ENCODE measurements at places on chromosomes 13 and 19.

DNA sequence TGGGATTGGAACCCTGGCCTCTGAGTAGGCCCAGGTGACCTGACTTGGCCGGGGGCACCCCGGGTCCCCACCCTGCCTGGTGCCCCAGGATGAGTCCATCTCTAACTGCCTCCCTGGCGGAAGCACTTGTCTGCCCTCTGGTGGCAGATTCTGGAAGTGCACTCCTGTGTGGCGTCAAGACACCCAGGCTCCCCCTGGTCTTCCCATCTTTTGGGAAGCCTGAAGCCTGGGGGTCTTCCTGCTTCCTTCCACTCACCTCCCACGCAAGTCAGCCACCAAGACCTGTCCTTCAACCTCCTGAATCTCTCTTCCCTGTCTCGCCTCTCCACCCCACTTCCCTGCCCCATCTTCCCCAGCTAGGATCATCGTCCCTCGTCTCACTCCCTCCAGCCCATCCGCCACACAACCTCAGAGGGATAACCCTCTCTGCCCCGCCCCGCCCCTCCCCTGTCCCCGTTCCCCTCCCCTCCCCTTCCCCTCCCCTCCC lies 7.4 kb downstream of the RABAC1 start:
- peak; percentile 59 for DNase-seq

- no peak for DNase-seq
Measured at GRCh38 chr19:40594255-40594654, 6.9 kb upstream of the LTBP4 start.

GRCh38 chr19:35110974-35111373 lies 4.6 kb upstream of the FXYD3 start:
- no peak for DNase-seq

- DNase-seq = no peak
Measured at GRCh38 chr13:90270226-90270625, 1077.3 kb upstream of the MIR17HG start.

DNA sequence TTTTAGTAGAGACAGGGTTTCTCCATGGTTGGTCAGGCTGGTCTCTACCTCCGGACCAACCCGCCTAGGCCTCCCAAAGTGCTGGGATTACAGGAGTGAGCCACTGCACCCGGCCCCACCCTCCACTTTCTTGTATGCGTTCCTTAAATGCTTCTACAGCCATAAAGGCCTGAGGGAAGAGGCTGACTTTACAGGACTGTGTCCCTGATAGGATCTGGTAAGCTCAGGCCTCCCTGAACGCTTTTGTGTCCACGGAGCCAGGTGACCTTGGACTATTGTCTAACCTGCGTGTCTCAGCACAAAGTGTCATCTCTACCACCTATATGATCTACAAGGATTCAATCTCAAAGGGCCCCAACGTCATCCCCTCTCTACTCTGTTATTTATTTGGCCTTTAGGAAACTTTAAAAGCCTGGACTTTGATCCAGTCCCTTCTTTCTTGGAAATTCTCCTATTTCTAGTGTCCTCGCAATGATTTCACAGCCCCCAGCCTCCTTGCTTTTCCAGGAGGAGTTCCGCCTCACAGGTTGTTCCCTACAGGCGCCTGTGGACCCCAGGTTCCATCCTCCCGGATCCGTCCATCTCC lies 701 bp downstream of the ZNF552 start:
- no peak for DNase-seq

GRCh38 chr13:38582133-38582532 lies 104.7 kb upstream of the FREM2 start:
- DNase-seq = no peak

- DNase-seq = no peak
Measured at GRCh38 chr13:77374786-77375185, 47.9 kb upstream of the MYCBP2 start.

- no peak for DNase-seq
Measured at GRCh38 chr13:22108979-22109378, 438.1 kb downstream of the FGF9 start.

- DNase-seq = no peak
Measured at GRCh38 chr13:61040181-61040580, 375.5 kb downstream of the PCDH20 start.

- no peak for DNase-seq
Measured at GRCh38 chr19:31334101-31334848, 15.0 kb downstream of the TSHZ3 start.

DNA sequence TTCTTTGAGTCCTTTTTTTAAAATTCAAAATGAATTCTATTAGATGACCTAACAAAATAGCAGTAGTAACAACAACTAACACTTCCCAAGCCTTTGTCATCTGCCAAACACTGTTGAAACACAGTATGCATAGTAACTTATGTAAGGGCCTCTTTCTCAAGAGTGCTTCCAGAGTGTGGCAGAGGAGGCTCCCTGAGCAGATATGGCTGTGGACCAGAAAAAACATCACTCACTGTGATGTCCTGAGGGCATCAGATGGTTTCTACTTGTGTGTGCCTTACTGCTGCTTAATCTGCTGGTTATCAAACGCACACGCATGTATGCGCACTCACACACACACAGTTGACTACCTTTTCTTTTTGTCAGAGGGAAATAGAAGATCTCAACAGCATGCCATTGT lies 110.8 kb downstream of the DLEU7 start:
- DNase-seq = no peak

DNA sequence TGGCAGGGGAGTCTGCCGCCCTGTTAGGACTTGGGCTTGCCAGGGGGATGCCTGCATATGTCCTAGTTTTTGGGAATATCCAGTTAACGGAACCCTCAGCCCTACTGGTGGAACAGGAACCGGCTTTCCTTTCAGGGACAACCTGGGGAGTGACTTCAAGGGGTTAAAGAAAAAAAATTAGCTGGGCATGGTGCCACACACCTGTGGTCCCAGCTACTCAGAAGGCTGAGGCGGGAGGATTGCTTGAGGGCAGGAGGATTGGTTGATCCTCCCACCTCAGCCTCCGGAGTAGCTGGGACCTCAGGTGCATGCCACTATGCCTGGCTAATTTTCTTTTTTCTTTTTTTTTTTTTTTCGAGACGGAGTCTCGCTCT lies 22.5 kb downstream of the LDLR start:
- no peak for DNase-seq

GRCh38 chr13:98422046-98422445 lies 154.9 kb downstream of the STK24 start:
- DNase-seq = no peak

- DNase-seq = peak; percentile 74
Measured at GRCh38 chr13:43878892-43879754, at the start of gene CCDC122. TSS of gene CCDC122 (minus strand) at chr13:43879740. CDS start at chr13:43869376, 10,364 bp downstream.

- DNase-seq = no peak
Measured at GRCh38 chr13:23701186-23701585, 131.0 kb downstream of the TNFRSF19 start.

GRCh38 chr19:55116232-55116858 lies 1.1 kb downstream of the PPP1R12C start:
- DNase-seq = peak; percentile 29

DNA sequence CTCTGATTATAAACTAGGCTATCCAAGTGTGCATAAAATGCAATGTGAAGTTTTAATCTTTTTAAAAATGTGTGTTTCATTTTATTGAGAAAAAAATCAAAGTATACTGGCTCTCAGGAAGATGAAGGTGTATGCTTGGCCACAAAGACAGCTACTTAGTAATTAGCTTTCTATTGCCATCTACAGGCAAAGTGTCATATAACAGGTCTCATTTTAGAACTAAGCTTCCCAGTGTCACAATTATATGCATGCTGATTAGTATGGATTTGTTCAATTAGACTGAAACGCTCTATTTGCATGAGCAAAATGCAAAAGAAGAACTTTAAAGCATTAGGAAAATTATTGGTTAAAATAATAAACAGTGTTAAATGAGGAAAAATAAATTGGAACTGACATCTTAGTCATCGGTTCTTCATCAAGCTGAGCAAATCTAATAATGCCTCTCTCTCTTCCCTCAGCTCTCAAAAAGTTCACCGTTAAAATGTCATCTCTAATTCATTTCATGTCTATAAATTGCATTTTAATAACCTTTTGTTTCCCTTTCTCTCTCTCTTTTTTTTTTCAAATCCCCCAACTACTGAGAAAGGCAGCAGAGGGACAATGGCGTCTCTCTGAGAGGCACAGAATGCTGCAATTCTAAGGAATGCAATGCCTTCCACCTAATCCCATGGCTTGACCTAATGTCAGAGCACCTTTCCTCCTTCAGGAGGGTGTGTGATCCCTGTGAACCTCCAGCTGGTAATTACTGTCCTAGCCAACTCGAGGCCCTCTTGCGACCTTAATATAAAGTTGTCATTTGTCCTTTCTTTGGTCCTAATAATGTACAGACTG lies 313.1 kb upstream of the MAB21L1 start:
- no peak for DNase-seq

GRCh38 chr13:50684366-50684765 lies 159.1 kb downstream of the DLEU7 start:
- DNase-seq = no peak

DNA sequence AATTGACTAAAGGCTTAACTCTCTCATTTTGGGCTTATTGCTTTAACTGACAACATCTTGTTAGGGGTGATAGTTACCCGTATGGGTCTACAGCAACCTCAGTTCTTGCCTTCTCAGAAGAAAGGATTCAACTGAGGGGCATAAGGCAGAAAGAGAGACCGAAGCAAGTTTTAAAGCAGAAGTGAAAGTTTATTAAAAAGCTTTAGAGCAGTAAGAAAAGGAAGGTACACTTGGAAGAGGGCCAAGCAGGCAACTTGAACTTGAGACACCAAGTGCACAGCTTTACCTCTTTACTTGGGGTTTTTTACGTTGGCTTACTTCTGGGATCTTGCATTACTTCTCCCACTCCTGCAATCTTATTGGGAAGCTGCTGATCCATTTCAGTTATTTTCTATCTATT lies 246.9 kb upstream of the PRR20A start:
- no peak for DNase-seq

GRCh38 chr13:41651413-41652058 lies 194.2 kb downstream of the RGCC start:
- no peak for DNase-seq

DNA sequence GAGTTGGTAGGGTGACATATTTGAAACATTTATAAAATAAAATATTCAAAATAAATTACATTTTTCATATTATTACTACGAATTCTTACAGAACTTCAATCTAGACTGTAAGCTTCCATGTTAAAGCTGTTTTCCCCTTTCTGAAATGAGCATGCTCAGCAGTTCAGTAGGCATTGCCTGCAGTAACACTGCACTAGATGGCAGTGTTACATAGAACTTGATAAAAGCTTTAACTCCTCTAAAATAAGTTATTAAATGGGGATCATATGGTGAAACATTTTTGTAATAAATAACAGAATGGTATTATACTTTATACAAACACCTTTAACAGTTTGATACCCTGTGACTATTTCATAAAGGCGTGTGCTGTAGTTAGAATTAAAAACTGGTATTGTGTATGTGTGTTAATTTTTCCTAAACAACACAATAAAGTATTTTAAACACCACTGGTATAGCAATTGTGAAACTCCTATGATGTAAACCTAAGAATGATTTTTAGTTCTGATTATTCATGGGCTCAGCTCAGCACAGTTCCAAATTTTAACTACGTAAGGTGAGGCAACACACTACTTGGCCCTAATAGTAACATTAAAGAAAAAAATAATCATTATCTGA lies 11.6 kb upstream of the GPR18 start:
- DNase-seq = no peak

GRCh38 chr13:25932365-25932764 lies 119.5 kb downstream of the SHISA2 start:
- no peak for DNase-seq

DNA sequence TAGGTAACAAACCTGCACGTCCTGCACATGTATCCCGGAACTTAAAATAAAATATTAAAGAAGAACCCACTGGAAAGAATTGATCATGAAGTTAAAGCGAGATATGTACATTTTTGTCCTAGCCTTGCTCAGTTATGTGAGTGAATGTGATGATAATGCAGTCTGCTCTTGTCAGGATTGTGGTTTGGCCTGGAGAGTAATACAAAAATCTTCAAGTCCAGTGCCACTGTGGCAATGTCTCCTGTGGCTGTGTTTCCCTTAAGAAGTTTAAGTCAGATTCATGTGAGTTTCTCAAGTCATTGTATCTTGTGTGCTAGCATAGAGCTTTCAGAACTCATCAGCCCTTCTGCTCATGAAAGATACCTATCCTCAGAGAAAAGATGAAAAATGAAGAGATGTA lies 18.0 kb upstream of the ITGBL1 start:
- DNase-seq = no peak

- no peak for DNase-seq
Measured at GRCh38 chr19:35714601-35715354, 3.0 kb upstream of the KMT2B start.

DNA sequence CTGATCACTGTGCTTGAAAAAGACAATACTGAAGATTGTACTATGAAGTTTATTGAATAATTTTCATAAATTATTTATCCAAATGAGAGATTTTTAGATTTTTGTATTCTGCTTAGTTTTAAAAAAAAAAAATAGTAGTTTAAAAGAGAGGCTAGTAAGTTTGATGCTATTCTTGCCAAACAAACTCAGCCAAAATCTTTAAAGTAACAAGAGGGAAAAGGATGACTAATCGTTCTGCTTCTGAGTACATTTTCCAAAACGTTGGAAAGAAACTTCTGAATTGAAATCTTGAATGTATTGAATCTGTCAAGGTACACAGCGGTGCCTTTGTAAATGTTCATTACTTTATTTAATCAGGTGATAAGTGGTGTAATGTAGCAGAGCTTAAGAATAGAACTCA lies 34.4 kb downstream of the NUP58 start:
- no peak for DNase-seq

GRCh38 chr13:45575830-45576180 lies 39.7 kb downstream of the ERICH6B start:
- no peak for DNase-seq

DNA sequence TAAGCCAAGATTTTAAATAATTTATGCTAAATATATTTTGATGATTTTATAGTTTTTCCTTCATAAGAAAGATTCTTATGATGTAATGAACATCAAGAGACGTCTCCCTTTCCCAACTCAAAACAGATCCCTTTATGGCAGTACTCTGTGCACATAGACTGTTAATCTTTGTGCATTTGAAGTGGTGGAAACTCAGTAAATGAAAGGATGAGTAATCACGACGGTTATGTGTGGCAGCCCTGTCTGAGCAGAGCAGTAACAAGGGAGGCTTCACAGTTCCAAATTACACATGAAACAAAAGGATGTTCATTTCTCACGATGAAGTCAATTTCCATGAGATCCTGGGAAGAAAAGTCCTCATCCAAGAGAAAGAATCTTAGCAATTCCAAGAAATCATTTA lies 498.1 kb downstream of the KLF5 start:
- DNase-seq = no peak

GRCh38 chr13:97933776-97934175 lies 19.7 kb upstream of the IPO5 start:
- DNase-seq = no peak

DNA sequence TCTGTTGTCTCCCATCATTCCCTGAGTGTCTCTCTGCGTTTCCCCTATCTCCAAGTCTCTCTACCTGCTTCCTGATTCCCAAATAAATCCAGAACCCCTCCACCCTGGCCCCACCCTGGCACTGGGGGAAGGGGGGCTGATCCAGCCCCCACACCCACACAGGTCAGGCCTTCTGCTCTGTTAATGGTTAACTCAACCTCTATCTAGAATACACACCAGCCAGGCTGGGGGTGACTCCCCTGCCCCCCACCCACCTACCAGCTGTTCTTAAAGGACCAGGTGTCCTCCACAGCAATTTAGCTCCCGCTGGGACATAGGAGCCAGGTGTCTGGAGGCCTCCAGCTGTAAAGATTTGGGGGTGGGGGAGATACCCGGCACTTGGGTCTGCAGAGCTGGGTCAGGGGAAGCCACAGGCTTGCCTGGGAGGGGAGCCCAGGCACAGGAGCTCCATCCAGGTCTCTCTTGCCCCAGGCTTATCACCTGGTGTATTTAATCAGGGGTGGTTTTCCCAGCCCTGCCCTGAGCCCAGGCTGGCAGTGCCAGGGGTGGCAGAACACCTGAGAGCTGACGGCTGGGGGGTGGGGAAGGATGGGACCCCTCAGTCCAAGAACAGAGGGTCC lies 3.9 kb downstream of the IRF2BP1 start:
- no peak for DNase-seq

Data from caudate nucleus (tissue), 63 donors.